ENCODE measurements at places on chromosomes 7 and 10.

DNA sequence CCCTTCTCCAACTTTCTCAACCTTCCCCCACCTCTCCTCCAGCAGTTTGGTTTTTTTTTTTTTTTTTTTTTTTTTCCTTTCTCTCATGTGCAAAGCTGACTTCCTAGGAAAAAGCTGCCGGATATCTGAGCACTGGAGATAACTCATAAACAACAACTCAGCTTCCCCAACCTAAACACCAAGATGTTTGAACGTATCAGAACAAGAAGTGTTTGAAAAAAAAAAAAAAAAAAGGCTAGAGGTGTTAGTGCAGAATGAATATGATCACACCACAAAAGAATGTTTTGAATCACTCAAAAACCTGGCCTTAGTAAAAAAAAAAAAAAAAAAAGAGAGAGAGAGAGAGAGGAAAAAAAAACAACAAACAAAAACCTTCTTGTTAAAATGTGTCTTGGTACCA lies 11.2 kb downstream of the GATA3 start:
- DNase-seq: no peak

GRCh38 chr7:148148456-148148855 lies 442.1 kb upstream of the C7orf33 start:
- DNase-seq: no peak

DNA sequence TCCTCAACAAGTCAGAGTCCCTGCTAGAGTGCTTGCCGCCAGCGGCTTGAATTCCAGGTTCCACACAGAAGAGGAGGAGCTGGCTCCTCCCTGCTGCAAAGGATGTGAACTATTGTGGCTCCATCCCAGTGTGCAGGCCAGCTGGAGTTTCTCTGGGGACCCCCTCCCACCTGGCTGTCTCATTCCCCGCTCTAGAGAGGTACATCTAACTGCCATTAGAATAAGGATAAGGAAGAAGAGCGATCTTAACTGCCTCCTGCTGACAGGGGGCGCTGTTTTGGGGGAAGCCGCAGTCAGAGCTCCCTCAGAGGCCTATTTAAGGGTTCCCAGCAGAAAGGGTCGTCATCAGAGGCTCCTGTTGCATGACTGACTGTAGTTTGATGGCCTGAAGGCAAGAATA lies 40.8 kb upstream of the HECW1 start:
- no peak for DNase-seq

DNA sequence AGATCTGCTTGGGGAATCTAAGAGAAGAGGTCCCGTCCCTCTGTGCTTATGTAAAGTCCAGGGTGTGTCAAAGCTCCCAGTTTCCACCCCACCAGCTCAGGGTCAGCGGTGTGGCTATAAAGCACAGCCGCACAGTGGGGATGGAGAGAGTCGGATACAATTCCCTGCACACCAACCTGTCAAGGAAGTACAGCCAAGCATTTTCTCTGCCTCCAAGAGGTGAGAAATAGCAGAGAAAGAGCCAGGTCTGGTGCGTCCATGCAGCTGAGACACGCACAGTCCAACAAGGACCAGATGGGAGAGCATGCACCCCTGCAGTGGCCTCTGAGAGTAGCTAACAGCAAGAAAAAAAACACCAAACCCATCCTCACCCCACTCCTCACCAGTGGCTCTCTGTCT lies 61.3 kb upstream of the WAC start:
- no peak for DNase-seq

GRCh38 chr10:22315455-22316285 lies 518 bp upstream of the COMMD3 start:
- peak; percentile 55 for DNase-seq

- DNase-seq: no peak
Observed at GRCh38 chr10:43186150-43186549, 47.9 kb downstream of the CSGALNACT2 start.

- DNase-seq: peak; percentile 48
Observed at GRCh38 chr7:104160375-104160774, 47.4 kb downstream of the ORC5 start.

DNA sequence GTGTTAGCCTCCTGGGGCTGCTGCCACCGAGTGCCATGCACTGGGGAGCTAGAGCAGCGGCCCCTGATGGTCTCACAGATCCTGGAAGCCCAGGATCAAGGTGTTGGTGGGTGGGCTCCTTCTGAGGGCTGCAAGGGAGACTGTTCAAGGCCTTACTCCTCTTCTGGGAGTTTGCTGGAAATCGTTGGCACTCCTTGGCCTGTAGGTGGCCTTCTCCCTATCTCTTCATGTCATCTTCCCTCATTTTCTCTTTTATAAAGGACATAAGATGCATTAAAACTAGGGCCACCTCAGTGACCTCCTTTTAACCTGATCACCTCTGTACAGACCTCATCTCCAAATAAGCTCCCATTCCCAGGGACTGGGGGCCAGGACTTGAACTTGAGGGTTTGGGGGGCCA lies 27.0 kb upstream of the ZNF862 start:
- peak; percentile 50 for DNase-seq

Measured in Kasumi-1 (cell line).